ENCODE measurements at places on chromosomes 3 and 15. TPM values are rescaled to one million over a fixed set of nuclear protein-coding genes. Genes with fewer than 3 reads are reported as not detected.

DNA sequence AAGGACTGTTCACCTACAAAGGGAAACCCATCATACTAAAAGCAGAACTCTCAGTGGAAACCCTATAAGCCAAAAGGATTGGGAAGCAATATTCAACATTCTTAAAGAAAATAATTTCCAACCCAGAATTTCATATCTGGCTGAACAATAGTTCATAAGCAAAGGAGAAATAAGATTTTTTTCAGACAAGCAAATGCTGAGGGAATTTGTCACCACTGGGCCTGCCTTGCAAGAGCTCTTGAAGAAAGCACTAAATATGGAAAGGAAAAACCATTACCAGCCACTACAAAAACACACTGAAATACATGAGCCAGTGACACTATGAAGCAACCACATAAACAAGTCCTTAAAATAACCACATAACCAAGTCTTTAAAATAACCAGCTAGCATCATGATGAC lies 28.9 kb upstream of the DCBLD2 start:
- H3K27ac ChIP-seq = no peak overlapping the region
- no peak overlapping the region for H3K4me3 ChIP-seq
- no peaks in the 10 kb centered on the region for H3K36me3 ChIP-seq
- H3K4me1 ChIP-seq = no peaks in the 10 kb centered on the region
- H3K27me3 ChIP-seq = no peaks in the 10 kb centered on the region
- DNase-seq = no peak

DNA sequence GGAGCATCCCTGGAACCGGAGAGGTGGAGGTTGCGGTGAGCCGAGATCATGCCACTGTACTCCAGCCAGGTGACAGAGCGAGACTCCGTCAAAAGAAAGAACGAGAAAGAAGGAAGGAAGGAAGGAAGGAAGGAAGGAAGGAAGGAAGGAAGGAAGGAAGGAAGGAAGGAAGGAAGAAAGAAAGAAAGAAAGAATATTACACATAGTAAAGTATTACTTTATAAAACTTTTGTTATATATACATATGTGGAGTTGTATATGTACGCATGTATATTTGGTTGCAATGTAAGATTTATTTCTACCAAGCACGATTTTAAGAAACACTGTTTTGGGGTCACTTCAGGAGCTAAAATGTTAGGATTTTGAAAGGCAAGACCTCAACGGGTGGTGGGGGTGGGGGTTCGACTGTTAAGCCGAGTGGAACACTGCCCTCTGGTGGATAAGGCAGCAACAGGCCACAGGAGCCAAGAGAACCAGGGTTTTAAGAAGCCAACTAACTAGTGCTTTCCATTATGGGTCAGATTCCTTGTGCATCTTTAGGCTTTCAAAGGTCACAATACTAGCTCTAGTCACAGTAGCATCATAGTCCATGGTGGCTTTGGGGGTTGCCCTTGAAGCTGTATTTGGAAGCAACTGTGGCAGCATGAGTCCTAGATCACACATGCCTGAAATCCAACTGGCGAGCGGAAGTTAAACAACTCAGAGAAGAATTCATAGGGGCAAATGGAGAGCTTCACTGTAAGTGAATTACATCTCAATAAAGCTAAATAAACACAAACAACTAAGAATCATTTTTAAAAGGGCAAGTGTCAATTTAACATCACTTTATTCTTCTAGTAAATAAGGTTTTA lies 22.5 kb downstream of the GLB1 start:
- H3K4me1 ChIP-seq = no peaks in the 10 kb centered on the region
- no peak overlapping the region for H3K4me3 ChIP-seq
- H3K27ac ChIP-seq = no peak overlapping the region
- H3K27me3 ChIP-seq = no peaks in the 10 kb centered on the region
- no peak for DNase-seq

GRCh38 chr15:58443308-58443707 lies 11.5 kb downstream of the LIPC start:
- no peaks in the 10 kb centered on the region for H3K36me3 ChIP-seq
- H3K27ac ChIP-seq = no peak overlapping the region
- peaks cover 18% of the 10 kb centered on the region for H3K4me1 ChIP-seq
- no peaks in the 10 kb centered on the region for H3K27me3 ChIP-seq

GRCh38 chr3:49295489-49296058 lies 18.5 kb upstream of the C3orf62 start:
- no peak overlapping the region for H3K4me3 ChIP-seq
- no peak overlapping the region for H3K27ac ChIP-seq
- H3K36me3 ChIP-seq = peaks cover 16% of the 10 kb centered on the region
- no peaks in the 10 kb centered on the region for H3K27me3 ChIP-seq

Gene PTPRG
- total RNA-seq = 6.4 TPM

Data from pancreas (tissue), 10 donors.